ENCODE measurements at places on chromosomes 13 and 19.

GRCh38 chr19:40739030-40739839 is 11.0 kb downstream of the ACTMAP start:
- no peak for ATAC-seq

- ATAC-seq = no peak
Observed at GRCh38 chr13:97112446-97113152, 109.5 kb upstream of the MBNL2 start.

GRCh38 chr13:33265133-33265532 is 20.4 kb downstream of the STARD13 start:
- no peak for ATAC-seq

- no peak for ATAC-seq
Observed at GRCh38 chr13:63449550-63449949, 2033.9 kb upstream of the PCDH20 start.

DNA sequence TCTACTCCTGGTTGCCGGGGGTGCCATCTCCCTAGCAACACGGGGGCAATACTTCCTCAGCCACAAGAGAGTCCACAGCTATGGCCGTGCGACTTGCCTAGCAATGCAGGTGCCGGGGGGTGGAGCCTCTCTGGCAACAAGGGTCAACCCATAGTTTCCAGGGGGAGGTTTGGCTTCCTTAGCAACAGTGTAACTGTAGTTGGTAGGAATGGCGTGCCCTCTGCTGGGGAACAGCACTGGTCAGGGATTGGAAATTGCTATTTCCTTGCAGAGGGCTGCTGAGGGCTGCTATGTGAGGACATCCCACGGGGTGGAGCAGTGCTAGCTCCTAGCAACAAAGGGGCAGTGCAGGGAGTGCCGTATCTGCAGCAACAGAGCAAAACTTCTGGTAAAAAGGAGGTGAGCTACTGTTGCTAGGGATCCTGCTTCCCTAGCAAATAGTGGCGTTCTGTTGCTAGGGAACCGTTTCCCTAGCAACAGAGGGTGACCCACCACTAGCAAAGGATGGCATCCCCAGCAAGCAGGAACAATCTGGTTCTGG is 7.0 kb upstream of the TMC4 start:
- ATAC-seq = no peak

- ATAC-seq = peak; percentile 45
Observed at GRCh38 chr19:12994701-12995595, at the start of gene NFIX. Gene NFIX, plus strand, starts transcription at chr19:12995475. Its CDS starts 363 bp downstream, at chr19:12995838.

- no peak for ATAC-seq
Observed at GRCh38 chr13:36074659-36075058, 56.5 kb downstream of the DCLK1 start.

- no peak for ATAC-seq
Observed at GRCh38 chr13:111387026-111387871, 66.8 kb downstream of the TEX29 start.

DNA sequence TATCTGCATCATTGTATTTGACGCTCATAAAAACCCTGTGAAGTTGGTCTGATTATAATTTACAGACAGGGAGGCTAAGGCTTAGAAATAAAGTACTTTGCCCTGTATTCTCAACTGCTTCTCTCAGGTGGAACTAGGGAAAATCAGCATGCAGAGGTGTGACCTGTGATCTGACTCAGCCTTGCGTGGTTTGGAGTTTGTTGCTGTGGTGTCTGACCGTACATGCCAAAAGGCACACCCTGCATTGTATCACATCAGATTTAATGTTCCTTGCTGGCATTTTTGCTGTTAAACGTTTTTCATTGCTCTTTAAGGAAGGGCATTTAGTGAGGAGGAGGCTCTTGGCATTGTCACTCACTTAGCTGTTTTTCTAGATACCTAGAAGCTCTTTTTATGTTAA is 58.8 kb upstream of the C1QTNF9B start:
- no peak for ATAC-seq

DNA sequence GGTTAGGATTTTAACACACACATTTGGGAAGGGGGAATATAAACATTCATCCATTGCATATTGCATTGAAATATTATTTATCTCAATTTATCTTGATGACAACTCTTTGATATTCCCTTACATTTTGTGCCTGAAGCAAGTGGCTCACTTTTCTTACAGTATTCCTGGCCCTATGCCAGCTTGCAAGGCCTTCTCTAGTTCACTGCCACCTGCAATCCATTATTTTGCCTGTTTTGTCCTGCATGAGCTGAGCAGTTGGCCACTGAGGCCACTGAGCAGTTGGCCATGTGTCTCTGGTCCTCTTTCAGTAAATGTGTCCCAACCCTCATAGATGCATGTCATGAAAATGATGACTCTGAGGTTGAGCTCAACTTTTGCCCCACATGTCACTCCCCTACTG is 49.8 kb downstream of the CBY2 start:
- ATAC-seq = no peak

GRCh38 chr13:43611281-43612273 is 175.2 kb downstream of the ENOX1 start:
- no peak for ATAC-seq

DNA sequence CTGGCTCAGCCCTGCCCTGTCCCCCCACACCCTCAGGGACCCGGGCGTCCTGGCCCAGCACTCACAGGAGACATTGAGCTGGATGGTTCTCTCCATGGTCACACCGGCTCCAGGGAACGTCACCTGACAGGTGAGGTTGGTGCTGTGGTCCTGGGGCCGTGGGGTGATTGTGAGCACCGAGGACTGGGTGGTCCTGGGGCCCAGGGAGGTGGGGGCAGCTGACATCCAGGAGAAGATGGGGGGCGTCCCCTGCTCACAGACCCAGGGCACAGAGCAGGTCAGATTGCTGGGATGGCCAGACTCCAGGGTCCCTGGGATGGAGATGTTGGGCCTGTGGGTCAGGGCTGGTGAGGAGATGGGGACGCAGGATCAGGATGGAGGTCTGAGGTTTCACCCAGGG is 854 bp downstream of the SIGLEC6 start:
- no peak for ATAC-seq

DNA sequence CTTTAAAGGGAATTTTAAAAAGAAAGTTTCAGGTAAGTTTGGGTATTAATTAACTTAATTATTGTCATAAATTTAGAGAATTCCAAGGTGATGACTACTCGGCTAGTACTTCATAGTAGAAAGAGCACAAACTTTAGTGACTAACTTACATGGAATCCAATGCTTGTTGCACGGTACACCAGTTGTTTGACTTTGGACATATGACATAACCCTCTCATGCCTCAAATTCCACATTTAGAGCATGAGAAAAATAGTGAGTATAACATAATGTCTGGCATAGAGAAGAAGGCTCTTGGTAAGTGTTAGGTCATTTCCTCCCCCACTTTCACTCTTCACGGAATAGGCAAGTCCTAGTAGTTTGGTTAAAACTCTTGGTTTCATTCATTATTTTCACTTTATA is 1249.4 kb upstream of the SLC10A2 start:
- ATAC-seq = no peak

DNA sequence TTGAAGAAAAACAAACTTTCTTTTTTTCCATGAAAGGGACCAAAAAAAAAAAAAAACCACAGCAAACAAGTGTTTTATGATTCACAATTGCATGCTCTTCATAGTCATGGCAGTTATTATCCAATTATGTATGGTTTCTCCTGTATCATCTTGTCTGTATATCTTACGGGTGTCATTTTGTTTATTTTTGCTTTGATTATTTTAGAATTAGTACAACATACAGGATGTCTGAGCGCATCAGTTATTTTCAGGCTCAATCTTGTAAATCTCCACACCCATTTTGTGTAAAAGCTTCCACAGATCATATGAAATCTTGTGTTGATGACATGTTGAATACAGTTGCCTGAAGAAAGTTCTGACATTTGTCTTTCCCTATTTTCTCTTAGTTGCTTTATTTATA is 280.3 kb downstream of the KLF5 start:
- ATAC-seq = no peak

DNA sequence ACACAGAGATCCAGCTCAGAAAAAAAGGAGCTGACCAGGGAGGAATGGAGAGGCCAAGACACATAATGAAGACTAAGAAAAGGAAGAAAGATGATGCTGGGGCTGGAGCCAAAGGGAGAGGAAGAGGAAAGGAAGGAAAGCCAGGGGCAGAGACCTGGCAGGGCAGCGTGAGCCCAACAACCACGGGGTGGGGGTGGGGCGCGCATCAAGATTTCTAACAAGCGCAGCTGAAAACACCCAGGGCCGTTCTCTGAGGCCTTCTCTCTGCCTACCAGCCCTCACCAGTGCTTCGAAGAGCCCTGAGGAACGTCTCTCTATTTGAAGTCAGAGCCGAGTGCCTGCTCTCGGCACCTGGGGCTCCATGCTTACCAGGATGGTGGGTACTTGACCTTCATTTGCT is 23.6 kb upstream of the POU2F2 start:
- no peak for ATAC-seq

DNA sequence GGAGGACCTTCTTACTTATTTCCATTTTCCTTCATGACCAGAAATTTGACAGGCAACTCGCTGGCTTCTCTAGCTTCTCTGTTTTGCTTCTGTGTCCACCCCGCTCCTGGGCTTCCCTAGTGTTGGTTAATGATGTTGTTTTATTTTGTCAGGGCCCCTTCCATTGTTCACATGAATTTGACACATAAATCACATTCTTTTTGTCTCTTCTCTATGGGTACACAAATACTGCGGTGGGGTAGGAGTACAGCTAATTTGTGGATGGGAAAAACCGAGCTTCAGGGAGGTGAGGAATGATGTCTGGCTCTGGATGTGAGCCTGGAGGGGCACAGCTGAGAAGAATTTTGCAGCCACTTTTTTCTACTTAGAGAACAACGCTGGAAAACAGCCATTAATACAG is 199.8 kb downstream of the DNAJC15 start:
- no peak for ATAC-seq

- ATAC-seq = no peak
Observed at GRCh38 chr19:4077007-4077374, 10.3 kb upstream of the ZBTB7A start.

DNA sequence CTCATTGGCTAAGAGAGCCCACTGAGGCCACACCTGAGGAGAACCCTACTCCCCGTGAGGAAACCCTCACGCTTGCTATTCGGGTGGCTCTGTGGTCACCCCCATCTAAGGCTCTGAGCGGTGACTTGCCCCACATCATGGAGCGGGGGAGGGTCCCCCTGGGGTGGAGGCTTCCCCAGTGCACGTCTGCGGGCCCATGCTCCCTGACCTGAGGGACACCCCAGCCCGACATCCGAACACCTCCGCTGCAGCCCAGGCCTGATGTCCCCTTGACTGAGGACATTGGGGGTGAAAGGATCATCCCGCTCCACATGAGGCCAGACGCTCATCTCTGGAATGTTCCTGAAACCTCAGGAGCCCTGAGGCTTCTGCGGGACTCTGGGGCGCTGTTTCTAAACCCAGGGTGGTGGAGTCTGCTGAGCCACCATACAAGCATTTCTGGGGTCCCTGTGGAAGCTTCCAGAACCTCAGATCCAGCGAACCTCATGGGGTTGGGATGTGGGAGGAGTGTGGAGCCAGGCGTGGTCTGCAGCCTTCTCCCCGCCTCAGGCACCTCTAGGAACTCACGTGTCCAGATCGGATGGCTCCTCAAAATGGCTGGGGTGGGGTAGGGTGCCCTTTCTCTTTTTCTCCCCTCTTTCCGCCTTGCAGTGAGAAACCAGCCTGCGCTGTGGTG is 19.9 kb downstream of the TMED1 start:
- no peak for ATAC-seq

DNA sequence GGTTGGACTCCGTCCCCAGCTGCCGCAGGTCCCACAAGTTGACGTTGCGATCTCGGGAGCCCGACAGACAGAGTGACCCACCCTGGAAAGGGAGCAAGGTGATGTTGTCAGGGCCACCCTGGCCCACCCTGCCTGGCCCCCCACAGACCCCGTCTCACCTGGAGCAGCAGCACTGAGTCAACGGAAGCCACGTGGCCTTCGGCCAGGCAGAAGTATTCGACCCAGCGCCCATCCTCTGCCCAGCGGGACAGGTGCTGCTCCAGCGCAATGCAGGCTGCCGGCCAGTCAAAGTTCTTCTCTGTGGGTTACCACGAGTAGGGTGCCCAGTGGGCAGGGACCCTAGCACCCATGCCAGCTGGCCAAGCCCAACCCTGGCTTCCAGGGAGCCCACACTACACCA is 1.8 kb downstream of the FBXW9 start:
- ATAC-seq = no peak

DNA sequence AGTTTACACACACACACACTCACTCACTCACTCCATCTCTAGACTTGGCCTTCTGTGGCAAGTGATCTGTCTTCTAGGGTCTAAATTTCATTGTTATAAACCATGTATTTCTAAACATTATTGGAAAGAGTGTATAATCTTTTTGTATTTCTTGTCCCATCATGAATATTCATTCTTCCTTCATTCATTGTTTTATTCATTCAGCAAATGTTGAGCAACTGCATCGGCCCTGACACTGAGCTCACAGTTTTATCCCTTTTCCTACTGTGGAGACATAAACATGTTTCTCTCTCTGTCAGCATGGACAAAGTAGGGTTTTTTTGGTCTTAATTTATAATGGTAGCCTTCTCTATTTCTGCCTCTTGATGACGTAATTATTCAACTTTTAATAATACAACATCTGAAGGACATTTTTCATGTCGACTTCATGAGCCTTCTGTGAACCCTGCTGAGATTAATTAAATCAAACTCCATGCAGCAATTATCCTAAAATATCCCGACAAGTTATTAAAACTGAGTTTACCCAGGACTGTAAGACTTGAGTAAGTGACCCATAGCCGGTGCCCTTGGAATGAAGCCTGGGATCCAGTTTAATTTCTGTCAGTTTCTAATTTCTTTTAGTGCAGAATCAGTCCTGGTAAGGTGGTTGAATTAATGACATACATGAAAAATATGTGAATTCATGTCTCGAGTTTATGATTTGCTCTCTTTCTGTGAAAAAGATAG is 7.3 kb downstream of the SPATA13 start:
- ATAC-seq = no peak

GRCh38 chr13:93499991-93500390 is 273.4 kb downstream of the GPC6 start:
- ATAC-seq = no peak

GRCh38 chr19:35868172-35868822 is at the start of gene APLP1:
Gene APLP1, plus strand, starts transcription at chr19:35868574. Its CDS starts 63 bp downstream, at chr19:35868637.
- peak; percentile 76 for ATAC-seq

GRCh38 chr19:47729799-47730520 is 15.4 kb upstream of the NOP53 start:
- peak; percentile 76 for ATAC-seq

DNA sequence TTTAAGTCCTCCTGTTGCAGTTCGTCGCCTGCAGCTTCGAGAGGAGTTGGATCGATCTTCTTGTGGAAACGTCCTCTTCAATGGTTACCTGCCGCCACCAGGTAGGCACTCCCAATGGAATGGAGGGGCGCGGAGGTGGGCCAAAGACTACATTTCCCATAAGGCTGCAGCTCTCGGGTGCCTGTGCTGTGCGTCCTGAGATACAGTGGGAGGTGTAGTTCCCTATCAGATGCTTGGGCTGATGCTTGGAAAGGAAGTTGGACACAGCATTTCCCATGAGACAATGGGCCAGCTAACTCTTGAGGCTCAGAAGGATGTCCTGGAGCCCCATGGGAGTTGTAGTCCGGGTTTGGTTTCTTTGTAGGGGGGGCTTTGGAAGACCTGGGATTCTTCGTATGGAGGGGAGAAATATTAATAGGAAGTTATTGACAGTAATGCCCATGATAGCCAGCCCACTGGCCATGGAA is 1.8 kb downstream of the SHKBP1 start:
- ATAC-seq = no peak

Data from activated CD4-positive, CD25-positive, alpha-beta regulatory T cell treated with anti-CD3 and anti-CD28 coated beads, Interleukin-2, amount 50 U/mL, for 24 hours (primary cell).